ENCODE measurements at places on chromosomes 7 and 10.

GRCh38 chr7:154566877-154567276 lies 436.0 kb downstream of the PAXIP1 start:
- DNase-seq: no peak

GRCh38 chr7:103888603-103889153 lies 100.8 kb downstream of the RELN start:
- DNase-seq: no peak

- DNase-seq: peak; percentile 67
Observed at GRCh38 chr7:34354899-34355298, 303.1 kb upstream of the NPSR1 start.

GRCh38 chr10:85548034-85548433 lies 818.6 kb downstream of the GRID1 start:
- DNase-seq: peak; percentile 58

DNA sequence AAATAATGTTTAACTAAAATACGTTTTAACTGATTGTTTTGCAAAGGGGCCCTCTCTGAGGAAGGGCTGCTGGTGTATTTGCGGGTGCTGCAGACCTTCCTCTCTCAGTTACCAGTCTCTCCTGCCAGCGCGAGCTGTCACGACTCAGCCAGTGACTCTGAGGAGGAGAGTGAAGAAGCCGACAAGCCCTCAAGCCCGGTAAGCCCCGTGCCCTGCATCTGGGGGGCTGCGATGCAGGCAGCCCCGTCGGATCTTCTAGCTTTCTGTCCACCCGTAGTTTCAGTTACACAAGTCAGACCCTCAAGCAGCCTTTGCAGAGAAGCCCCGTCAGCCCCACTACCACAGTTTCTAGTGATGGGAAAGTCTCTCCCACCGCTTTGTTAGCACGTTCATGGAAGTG lies 45.1 kb downstream of the UBE3C start:
- no peak for DNase-seq

GRCh38 chr10:124576526-124577420 lies 115.2 kb downstream of the LHPP start:
- DNase-seq: no peak

DNA sequence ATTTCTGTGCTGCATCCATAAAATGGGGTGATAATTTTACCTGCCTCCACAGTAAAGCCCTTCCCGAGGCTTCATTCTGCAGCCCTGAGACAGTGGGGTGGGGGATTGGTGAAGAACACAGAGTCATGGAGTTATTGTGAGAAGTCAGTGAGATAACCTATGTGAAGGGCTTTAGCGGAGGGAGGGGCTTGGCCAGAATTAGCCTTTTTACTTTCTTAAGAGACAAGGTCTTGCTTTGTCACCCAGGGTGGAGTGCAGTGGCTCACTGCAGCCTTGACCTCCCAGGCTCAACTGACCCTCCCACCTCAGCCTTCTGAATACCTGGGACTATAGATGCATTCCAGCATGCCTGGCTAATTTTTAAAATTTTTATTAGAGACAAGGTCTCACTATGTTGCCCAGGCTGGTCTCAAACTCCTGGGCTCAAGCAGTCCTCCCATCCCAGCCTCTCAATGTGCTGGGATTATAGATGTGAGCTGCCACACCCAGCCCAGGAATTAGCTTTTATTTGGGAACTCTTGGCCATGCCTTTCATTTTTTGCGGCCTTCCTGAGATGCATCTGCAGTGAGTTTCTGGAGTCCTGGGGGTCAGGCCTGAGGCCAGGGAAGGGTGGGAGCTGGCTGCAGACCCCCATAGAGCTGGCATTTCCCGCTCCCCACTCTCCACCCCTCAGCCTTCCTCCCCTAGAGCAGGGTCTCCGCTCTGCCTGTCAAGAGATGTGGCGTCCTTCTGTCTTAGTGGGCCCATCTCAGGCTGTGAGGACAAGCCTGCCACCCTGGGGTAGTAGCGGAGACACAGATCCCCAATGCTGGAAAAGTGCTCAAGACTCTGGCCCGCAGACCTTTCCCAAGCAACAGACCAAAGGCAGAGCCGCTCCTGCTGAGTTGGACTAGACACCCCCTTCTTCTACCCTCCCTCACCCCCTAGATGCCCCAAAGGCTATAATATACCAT lies 77.0 kb downstream of the ZMIZ1 start:
- no peak for DNase-seq
